ENCODE measurements at places on chromosomes 5 and 9.

- no peak for DNase-seq
These were observed 53.4 kb upstream of the RPS23 start for GRCh38 chr5:82331557-82331956.

DNA sequence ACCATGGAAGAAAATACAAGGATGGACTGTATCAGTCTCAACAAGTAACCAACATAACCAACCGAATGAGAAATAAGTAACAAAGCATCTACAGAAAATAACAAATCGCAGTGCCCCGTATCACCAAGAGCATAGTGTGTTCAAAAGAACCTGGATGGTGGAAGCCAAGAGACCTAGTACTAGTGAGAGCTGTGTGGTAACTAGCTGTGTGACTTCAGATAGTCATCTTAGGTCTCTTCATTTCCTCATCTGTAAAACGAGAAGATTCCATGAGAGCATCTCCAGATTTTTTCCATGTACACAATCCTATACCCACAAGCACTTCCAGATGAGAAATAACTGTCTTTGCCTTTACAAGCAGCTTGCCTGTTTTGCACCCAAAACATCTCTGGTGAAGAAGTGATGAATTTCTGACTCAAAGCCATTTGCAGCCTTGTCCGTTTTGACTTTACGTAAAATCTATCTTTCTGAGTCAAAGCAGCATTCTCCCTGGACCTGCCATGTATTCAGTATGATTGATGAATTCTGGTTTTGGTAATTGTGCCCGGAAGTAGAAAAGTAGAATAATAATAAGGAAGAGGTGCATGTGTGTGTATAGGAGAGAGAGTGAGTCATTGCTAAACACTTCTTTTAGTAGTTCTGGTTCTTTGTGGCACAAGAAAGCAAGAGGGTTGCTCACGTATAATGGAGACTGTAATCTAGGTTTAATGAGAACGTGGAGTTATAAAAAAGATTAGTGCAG, 41.0 kb downstream of the AOPEP start:
- peak; percentile 88 for DNase-seq

DNA sequence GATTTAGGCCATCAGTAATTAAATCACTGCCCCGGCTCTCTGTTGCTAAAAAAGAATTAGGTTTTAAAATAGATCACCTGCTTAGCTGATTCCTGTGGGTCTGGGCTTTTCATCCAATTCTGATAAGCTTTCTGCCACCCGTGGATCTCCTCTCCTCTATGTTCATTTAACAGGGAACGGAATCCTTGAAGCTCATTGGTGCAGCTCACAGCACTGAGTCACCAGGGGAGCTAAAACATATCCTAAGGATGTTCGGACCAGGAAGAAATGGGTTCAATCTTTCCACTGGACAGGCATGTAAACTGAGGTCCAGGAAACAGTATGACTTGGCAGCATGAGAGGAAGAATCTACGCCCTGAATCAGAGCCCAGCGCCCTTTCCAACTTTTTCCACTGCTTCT, 267.1 kb upstream of the GRIA1 start:
- peak; percentile 13 for DNase-seq

DNA sequence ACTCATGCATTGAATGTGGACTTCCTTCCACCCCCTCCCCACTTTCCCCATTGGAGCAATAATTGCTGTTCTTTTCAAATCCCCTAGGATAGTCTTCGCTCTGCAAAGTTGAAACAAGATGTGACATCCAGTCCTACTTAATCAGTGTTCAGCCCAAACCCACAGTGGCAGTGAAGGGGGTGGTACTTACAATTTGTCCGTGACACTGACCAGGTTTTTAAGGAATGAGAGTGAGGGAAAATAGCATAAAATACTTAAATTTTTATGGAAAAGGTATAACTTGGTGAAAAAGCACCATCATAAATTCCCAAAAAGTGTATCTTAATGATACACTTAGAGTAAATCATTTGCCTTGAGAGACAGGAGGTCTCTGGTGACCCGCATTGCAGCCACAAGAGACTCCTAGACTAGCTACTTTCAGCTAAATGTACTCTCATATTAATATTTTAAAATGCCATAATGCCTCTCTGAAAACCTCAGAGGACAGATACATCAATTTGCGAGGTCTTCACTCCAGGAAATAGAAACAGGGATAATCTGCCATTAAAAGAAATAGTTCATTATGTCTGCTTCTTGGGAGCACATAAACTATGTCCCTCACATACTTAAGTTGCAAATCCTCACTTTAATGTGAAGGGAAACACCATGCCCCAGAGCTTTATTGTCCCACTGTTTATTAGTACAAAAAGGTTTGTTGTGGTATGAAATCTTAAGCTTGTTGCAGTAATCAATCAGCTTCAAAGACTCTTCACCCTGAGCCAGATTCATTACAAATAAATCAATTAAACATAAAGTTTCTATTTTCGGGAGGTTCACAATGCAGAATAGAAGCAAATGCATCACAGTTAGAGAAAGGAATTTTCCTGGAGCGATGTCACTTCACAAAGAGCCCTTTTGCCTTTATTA, 343.6 kb upstream of the ISL1 start:
- DNase-seq = no peak

- no peak for DNase-seq
These were observed 25.3 kb upstream of the SPATA31E1 start for GRCh38 chr9:87857141-87857947.

DNA sequence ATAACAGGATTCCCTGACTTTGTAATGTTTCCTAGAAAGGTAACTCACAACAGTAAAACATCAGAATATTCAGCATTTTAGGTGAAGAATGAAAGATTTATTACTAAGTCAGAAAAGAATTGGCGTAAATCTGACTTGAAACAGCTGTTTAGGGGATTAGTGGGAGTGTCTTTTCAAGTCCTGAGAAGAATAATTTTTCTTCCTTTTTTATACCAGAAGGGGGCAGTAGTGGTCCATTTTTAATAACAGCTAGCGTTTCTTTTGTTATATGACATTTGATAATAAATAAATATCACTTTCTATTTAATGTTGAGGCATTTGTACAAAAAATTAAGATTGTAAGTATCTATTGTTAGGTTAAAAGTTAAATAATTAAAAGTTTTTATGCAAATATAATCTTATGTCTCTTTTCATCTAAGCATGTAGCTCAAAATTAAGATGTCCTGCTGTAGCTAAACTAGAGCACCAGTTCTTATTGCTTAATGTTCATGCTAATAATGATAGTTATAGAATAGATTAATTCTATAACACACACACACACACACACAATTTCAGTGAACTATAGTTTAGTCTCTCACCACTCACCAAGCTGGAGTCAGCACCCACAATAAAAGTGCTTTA, 258.7 kb upstream of the ARRDC3 start:
- peak; percentile 59 for DNase-seq

- no peak for DNase-seq
These were observed 48.9 kb downstream of the SARDH start for GRCh38 chr9:133689151-133689763.

DNA sequence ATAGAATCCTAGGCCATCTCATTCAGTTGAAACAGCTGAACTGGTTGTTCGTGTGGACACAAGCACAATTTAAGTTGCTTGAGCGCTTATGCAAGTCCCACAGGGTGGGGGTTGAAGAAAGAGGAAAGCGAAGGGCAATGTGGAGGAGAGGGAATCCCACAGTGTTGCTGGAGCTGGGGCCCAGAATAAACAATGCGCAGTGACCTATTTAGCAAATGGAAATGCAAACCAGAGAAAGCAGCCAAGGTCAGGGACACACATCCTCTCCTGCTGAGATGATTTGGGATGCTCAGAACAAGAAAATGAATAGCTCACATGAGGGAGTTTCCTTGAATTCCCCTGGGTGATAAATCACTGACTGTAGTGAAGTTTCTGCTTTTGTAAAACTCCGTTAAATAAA, 838.3 kb downstream of the TLE4 start:
- DNase-seq = peak; percentile 5

DNA sequence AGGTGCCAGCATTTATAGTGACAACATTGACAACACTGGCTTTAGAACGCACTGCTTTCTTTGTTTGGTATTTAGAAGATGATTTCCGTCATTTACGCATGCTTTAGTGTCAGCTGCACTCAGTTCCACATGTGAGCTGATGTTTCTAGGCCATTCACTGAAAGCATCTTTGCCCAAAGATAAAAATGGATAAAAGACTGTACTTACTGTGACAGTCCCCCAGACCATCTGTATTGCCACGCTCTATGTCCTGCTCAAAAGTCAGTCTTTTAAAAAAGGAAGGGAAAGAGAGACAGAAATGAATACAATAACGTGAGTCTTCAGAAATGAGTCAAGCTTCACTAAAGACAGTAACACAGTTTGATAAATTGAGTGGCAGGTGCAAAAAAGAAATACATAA, 99.3 kb downstream of the SEMA6A start:
- no peak for DNase-seq
